ENCODE measurements at places on chromosomes 6 and 20.
A peak's percentile ranks its signal among the peaks of the same experiment; 100 is the strongest.

DNA sequence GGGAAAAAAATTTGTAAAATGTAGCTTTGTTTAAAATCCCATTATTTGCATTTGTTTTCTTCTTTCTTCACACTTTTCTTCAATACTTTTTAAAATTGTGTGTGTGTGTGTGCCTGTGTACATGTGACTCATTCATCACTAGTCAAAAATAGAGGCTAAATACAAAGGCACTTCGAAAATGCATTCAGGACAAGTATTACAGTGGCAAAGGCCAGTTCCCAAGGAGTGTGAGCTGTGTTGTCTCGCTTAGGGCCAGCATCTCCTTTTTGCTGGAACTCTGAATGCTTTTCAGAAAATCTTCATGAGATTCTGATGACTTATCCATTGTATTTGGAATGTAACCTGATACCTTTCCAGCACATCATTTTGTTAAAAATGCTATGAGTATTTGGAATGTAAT, 288.5 kb upstream of the CNR1 start:
- DNase-seq = no peak

DNA sequence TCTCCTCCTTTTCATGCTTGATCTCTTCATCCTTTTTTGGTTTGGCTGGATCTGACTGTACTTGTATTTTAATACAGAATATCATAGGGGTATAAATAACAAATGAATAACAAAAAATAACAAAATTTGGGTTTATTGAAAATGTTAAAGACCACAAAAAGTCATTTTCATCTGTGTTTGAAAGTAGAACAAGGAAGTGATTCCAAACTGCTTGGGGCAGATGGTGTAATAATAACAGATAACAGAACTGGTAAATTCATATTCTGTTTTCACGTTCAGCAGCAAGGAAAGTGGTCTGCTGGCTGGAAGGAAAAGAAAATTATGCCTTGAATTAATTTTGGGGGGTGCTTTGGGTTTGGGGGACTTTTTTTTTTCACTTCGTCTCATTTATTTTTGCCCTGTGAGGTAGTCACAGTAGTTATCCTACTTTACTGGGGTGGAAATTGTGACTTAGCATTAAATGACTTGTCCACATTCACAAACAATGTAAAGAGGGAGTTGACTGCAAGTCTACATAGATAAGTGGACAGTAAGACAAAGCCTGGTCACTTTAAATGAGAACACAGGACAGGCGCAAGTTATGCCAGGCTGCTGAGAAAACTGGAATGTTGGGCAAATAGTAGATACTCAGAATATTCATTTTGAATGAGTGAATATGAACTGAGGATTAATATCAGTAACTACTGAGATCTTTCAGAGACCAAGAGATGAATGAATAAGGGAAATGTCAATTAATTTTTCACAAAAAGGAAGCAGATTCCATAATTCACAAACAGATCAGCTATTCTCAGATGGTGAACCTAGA, 193.9 kb upstream of the CITED2 start:
- no peak for DNase-seq

GRCh38 chr6:218153-219018, 73.9 kb upstream of the DUSP22 start:
- no peak for DNase-seq

- DNase-seq = no peak
Measured at GRCh38 chr6:29800254-29800653, 27.4 kb upstream of the HLA-G start.

- DNase-seq = no peak
Measured at GRCh38 chr6:135586388-135586787, 88.8 kb upstream of the AHI1 start.

GRCh38 chr20:47802975-47803374, 17.7 kb upstream of the SULF2 start:
- DNase-seq = no peak

DNA sequence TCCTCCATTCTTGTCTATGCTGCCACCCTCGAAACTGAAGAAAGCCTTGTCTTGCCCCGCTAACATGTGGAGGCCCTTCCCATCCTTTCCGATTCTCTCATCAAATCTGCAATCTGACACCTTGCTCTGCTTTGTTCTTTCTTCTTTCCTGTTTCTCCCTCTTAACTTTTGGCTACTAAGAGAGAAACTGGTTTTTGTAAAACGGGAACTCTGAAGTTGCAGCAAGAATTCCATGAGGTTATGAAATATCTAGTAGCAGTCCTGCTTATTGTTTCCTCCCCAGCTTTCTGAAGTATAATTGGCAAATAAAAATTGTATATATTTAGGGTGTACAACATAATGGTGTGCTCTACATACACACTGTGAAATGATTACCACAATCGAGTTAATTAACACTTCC, 80.2 kb downstream of the MAP7 start:
- no peak for DNase-seq

- DNase-seq = no peak
Measured at GRCh38 chr6:11724286-11724685, 54.3 kb downstream of the ADTRP start.

DNA sequence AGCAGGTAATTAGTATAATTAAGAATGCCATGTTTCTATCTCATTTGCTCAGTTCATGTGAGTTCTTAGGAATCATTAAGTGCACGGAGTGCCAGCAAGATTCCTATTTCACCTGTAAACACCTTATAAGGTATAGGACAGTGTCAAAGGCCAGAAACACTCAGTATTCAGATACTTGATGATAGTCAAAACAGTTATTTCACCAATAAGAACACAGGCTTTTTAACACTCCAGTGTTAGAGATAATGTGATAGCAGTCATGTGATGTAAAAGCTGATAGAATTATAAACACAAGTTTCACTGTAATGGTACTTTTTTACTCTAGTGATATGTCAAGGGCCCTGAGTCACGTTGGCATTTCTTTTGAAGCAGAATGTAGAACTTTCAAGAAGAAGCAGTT, at the start of gene GPRC6A:
Gene GPRC6A, minus strand, starts transcription at position 101 of the 400 bp plus-strand sequence. Its CDS starts 70 bp downstream, at position 31.
- no peak for DNase-seq

DNA sequence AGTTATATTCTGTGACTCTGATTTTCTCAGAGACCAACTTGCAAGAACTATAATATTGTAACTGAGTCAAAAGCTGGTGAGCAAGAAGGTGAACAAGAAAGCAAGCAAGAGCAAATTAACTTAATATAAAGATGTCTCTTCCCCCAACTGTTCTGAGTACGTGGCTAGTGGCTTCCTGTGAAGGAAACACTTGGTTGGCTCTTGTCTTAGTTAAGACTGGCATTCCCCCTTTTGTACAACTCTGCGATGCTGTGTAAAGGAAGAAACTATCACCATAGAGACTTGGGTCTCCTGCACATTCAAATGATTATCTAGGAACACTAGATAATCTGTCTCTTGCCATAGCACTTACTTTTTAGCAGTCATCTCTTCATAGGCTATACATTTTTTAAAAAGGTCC, 47.3 kb upstream of the TNFAIP3 start:
- DNase-seq = no peak

DNA sequence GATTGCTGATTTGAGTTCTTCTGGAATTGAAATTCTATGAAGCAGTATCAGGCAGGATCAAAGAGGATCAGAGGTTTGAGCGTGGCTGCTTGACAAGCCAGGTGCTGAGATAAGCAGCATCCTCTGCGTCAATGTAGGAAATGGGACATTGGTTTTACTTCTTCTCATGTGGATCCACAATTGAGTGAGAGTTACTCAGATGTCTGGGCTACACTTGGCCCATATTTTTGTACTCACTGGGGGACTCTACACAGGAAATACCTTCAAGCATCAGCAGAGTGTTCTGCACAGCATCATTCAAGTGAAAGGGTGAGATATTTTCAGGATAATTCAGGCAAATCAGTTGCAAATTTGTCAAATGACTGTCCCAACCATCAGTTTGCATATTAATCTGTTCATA, 613.9 kb upstream of the ARID1B start:
- DNase-seq = no peak

DNA sequence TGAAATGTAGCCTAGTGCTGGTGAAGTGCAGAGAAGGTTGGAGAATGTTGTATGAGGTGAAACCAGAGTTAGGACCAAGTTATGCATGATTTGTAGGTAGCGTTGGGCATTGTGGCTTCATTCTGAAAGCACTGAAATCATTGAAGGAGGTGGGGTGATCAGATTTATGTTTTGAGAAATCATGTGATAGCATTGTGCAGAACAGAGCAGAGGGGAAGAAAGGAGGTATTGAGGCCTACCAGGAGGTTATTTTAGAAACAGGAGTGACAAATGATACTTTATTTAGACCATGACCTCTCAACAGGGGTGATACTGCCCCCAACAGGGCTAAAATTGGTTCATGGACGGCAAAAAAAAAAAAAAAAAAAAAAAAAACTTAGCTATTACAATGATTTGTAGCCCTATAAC, 15.6 kb upstream of the HMGN3 start:
- no peak for DNase-seq

GRCh38 chr6:129744201-129744879, 34.4 kb upstream of the ARHGAP18 start:
- no peak for DNase-seq

GRCh38 chr6:88869263-88870020, 94.0 kb downstream of the RNGTT start:
- no peak for DNase-seq

DNA sequence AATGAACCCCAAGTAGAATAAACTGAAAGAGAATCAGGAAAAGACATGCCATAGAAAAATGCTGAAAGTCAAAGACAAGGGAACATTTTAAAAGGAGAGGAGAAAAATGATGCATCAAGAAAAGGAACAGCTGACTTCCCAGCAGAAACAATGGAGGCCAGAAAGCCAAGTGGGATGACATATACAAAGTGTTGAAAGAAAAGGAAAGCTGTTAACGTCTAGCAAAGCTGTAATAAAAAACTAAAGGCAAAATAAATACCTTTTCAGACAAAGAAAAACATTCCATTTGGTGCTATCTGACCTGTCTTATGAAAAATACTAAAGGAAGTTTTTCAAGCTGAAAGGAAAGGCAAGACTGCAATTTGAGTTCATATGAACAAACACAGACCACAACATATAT, 34.1 kb upstream of the PDE10A start:
- DNase-seq = no peak

GRCh38 chr20:52473186-52473585, 281.6 kb upstream of the ZFP64 start:
- DNase-seq = no peak

DNA sequence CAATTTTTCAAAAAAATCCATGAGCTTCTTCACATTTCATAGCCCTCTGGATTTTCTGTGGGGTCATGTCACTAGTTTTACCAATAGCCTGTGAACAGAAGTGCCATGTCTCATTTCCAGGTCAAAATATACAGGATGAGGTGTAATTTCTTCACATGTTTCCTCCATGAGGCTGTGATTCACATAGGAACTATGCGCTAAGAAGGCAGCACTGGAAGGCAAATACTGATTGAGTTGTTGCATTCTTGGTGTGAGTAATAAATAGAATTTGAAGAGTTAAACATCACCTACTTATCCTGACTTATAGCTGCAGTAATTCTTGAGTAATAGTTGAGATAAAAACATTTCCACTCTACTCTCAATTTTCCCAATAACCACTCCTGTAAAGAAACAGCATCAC, 442.3 kb downstream of the HAO1 start:
- peak; percentile 57 for DNase-seq

DNA sequence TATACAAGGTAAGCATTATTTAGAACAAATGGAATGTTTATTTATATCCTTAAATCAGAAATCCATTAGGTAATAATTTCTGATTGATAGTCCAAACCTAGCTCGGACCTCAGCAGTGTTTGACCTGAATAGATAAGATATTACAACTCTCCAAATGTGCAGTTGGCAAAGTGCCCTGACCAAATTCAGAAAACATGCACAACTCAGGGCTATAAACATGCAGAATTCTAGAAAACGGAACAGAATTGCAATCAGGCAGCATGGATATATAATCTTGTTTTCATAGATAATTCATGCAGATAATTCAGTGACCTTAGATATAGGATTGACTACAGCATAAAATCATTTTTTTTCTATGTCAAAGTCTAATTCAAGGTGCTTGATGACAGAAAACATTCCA, 626.6 kb upstream of the CITED2 start:
- DNase-seq = no peak

GRCh38 chr6:82862543-82862942, 203.1 kb downstream of the UBE3D start:
- no peak for DNase-seq

- no peak for DNase-seq
Measured at GRCh38 chr6:36336779-36337241, at the start of gene BNIP5. TSS of gene BNIP5 (minus strand) at chr6:36336888. CDS start at chr6:36330690, 6,198 bp downstream.

DNA sequence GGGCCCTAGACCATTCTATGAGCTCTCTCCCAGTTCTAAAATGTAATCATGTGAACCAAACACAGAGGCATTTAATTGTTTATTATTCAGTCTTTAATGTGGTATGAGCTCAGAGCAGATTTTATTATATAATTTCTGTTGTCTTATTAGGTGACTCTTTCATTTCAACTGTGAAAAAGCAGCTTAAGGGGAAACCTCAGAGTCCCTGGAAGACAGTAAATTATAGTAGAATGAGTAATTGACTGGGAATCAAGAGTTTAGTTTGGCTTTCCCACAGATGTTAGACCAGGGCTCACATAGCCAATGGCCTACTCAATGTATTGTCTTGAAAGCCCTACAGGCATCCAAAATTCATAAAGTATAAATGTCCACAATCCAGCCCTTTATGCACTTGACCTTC, 390.4 kb upstream of the SLC35B3 start:
- no peak for DNase-seq

DNA sequence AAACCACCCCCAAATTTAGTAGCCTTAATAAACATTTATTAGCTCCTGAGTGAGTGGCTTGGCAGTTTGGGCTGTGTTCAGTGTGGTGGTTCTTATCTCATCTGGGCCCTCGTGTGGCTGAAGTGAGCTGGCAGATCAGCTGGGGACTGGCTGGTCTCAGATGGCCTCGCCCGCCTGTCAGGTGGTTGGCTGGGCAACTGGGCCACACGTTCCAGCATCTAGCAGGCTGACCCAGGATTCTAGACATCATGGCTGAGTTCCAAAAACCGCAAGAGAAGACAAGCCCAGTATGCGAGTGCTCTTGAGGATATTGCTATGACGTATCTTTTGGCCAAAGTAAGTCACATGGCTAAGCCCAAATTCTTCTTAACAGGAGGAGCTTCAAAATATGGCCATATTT, 28.9 kb downstream of the EIF2S2 start:
- peak; percentile 98 for DNase-seq

- no peak for DNase-seq
Measured at GRCh38 chr6:129050086-129050485, 167.1 kb downstream of the LAMA2 start.

- DNase-seq = no peak
Measured at GRCh38 chr20:460707-461106, 1.6 kb downstream of the TBC1D20 start.
